ENCODE measurements at places on chromosomes 16 and 17. TPM values are rescaled to one million over a fixed set of nuclear protein-coding genes. Genes with fewer than 3 reads are reported as not detected.

BCL6B gene
- 0.40 TPM for total RNA-seq

RGS9 gene
- 6.0 TPM for total RNA-seq

ABI3 gene
- 58.4 TPM for total RNA-seq

ITGA2B gene
- total RNA-seq, result 0.27 TPM

GNG13 gene
- total RNA-seq, result not detected

UTS2R gene
- total RNA-seq, result not detected

MYH1 gene
- not detected for total RNA-seq

All from activated CD4-positive, alpha-beta T cell treated with anti-CD3 and anti-CD28 coated beads, Interleukin-2, amount 10 ng/mL, durations not matched to agents 7 days and 5 days (primary cell).